ENCODE measurements at places on chromosomes 3 and 15. TPM values are rescaled to one million over a fixed set of nuclear protein-coding genes. Genes with fewer than 3 reads are reported as not detected.
A peak's percentile ranks its signal among the peaks of the same experiment; 100 is the strongest.

GRCh38 chr3:7573330-7573729 lies 712.4 kb downstream of the GRM7 start:
- no peak for DNase-seq

DNA sequence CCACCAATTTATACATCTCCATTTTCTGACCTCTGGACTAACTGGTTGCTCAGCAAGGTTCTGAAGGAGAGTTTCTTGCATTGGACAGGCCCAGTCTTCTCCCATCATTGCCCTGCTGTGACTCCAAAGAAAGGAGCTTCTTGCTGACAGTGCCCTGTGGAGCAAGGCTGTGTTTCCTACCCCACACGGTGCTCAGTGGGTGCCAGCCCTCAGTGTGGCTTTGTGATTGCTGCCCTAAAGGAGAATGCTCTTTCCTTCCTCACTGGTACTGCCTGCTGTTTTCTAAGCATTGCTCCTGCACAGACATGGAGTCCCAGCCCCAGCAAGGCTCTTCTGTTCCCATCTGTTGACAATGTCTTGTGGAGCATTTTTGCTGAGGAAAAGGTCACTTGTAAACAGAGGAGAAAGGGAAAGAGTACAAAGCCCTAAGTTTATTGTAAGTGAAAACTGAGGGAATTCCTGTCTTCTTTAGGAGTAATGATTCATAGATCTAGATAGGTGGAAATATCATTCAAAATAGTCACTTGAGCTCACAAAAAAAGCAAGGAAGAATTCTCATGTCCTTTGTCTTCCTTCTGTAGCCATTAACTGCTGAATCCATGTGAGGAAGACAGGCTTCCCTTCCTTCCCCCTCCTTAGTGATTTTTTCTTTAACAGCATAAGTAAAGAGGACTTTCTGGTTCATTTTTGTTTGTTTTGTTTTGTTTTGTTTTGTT lies 62.9 kb downstream of the HMG20A start:
- no peak for DNase-seq

GRCh38 chr15:88756521-88756920 lies 46.7 kb upstream of the ACAN start:
- DNase-seq: no peak

DNA sequence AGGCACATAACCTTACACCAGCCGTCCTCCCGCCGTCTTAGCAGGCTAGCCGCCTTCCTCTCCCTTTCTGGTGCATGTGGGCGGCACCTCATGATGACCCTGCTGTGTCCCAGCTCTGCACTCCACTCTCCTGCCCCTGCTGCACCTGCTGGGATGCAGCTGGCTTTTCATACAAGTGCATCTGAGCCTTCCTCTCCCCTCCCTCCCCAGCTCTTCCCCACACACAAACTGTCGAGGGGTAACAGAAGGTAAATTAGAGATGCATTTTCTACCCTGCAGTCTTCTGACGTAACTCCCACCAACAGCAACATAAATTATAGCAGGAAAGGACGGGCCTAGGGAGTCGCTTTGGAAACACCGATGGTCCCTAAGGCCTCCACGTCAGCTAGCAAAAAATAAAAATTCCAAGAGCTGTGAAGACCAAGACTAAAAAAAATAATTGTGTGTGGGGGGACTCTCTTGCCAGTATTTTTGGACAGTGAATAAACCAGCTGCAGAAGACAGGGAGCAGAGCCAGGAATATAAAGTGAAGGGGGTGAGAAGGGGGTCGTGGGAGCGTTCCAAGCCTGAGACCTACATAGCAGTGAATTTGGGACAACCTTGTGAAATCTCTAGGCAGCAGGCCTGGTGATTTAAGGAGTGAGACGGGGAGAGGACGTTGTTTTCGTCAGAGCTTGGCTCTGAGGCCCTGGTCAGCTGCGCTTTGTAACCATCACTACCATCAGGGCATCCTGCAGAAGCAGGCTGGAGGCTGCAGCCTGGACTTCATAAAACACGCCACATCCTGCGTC lies 216.2 kb downstream of the ADAMTS17 start:
- DNase-seq: no peak

- DNase-seq: no peak
Measured at GRCh38 chr15:98554272-98555172, 93.8 kb upstream of the IGF1R start.

- peak; percentile 34 for DNase-seq
Measured at GRCh38 chr3:36942638-36943248, 2.1 kb downstream of the TRANK1 start.

DNA sequence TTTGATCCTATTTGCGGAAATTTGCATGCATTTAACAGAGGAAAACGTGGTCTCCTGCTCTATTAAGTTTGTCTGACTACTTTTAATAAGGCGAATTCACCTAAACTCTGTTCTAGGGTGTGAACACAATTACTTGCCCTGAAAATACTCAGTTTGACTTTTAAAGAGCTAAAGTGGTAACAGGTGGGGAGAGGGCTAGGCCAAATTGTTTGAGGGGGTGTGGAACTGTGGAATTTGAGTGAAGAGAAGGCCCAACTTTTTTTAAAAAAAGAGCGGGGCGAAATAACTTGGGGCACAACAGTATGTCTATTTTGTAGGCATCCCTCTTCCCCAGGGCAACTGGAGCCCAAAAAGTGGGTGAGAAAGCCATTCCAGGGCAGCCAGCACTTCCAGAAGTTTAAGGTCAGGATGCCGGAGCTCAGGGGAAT lies 580 bp upstream of the FXR1 start:
- DNase-seq: no peak

DNA sequence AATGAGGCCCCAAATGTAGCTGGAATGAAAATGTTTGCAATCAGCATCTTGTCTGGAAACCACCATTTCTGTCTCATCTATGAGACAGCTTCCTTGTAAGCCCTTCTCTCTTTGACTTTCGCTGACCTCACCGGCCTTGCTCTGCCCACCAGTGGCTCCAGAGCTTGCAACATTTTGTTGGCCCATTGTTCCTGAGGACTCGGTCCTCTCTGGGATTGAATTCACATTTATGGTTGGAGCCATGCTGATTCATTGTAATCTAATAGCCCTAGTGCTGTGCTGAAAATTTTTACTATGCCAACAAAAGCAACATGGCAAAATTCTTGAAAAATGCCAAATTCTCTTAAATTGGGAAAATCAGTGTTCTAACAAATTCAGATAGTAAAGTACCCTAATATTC lies 37.2 kb downstream of the ABHD5 start:
- DNase-seq: no peak

DNA sequence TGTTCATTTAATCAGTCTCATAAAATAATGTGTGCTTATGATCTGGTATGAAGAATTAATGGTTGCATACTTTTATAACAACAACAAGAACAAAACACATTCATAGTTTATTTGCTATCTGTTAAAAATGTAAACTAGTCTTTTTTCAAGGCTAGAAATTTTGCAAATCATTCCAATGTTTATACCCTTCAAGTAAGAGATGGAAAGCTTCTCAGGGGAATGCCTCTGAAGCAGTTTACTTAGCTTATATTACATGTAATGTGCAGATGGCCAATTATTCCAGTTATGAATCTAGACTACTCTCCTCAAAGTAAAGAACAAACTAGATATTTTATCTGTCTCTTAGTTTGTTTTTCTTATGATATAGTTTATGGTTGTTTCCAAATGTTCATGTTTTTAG lies 575.4 kb downstream of the NAALADL2 start:
- no peak for DNase-seq

- DNase-seq: no peak
Measured at GRCh38 chr15:58043192-58043903, 22.2 kb downstream of the ALDH1A2 start.

DNA sequence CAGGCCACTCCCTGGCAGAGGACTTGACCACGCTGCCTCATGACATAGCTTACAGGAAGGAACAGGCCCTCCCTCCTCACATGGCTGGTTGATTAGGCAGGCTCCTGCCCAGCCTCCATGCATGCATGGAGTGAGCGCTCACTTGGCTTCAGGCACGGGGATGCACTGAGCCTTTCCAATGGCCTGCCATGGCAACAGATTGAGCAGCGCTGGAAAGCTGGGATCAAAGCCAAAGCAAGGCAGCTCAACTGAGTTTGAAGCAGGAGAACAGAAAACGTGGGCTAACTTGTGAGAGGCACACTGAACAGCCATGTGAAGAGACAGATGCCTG lies 5.9 kb upstream of the GRAMD2A start:
- DNase-seq: no peak

DNA sequence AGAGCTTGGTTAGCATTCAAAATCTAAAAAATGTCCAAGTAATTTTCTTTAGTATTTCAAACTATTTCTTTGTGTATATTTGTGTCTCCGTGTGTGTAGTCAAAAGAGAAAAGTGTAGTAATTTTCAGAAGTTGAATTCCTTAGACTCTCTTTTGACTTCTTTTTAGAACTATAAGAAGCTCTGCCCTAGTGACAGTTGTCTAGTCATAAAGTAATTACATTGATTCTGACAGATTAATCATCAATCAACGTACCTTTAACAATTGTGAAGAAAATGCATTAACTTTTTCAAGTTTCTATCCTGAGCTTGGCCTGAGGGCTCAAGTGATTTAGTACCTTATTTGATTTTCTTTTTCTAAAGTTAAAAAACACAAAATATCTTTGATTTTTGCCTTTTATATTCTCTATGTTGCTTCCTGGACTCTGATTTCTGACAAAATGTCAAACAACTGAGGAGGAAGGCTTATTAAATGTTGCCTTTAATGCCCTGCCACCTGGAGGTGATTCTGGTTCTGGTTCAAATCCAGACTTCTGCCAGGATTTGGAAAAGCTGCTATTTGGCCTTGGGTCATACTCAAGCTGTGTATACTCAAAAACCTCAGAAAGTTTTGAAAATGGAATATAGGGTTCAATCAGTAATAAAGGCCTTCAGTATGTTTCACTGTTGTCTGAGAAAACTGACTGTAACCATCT lies 653.6 kb downstream of the NSUN3 start:
- DNase-seq: no peak

DNA sequence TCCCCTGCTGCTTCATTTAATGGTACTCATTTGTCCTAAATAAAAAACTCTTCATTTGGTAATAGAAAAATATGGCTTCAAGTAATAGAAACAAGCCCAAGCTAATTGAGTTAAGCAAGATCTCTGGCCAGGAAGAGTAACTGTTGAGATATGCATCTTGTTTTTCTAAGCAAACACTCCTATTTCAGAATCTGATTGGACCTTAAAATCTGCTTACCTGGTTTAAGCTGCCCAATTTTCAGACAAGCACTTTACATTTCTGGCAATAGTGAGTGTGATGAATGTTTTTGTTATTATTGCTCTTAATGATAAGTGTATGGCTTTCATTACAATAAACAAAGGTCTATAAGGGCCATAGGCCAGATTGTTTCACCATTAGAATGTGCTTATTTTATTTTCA lies 86.2 kb downstream of the CMSS1 start:
- no peak for DNase-seq

DNA sequence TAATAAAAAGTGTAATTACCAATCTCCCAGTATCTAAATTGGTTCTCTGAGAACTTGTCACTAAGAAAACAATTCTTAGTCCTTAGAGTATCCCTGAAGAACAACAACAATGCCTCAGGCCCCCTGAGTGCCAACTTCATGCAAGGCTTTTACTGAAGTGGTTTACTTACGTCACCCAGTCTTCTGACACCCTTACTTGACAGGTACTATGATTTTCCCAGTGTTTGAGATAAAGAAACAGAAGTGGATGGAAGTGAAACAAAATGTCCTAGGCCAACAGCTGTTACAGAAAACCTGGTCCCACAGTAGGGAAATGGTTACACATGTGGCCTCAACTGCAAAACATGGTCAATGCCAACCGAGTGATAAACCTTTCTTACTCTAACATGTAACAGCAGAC lies 331.1 kb downstream of the FOXP1 start:
- DNase-seq: no peak

GRCh38 chr15:73293773-73294172 lies 75.0 kb downstream of the HCN4 start:
- no peak for DNase-seq

DNA sequence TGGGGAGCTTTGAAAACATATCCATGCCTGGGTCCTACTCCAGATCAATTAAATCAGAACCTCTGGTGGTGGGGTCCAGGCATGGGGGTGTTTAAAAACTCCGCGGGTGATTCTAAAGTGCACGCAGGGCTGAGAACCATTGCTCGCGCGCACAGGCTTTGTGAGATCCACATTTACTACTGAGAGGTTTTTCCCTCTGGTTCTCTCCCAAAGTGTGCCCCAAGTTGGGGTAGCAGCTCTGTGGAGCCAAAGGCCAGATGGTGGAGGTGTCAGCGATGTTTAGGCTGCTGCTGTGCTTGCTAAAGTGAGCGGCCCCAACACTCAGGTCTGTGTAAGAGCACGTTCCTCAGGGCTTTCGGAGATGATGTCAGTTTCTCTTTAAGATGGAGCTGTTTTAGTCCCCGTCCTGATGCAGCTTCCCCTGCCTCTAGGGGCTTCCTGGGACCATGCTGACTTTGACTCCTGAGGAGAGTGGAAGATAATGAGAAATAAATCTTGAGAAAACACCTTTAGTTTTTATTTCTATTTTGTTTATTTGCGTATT lies 13.4 kb upstream of the MAGEF1 start:
- peak; percentile 34 for DNase-seq

- no peak for DNase-seq
Measured at GRCh38 chr3:171186817-171187500, 160.4 kb upstream of the SLC2A2 start.

- DNase-seq: no peak
Measured at GRCh38 chr3:132134611-132135010, 99.8 kb upstream of the CPNE4 start.

- no peak for DNase-seq
Measured at GRCh38 chr3:71486831-71487230, 96.7 kb downstream of the FOXP1 start.

DNA sequence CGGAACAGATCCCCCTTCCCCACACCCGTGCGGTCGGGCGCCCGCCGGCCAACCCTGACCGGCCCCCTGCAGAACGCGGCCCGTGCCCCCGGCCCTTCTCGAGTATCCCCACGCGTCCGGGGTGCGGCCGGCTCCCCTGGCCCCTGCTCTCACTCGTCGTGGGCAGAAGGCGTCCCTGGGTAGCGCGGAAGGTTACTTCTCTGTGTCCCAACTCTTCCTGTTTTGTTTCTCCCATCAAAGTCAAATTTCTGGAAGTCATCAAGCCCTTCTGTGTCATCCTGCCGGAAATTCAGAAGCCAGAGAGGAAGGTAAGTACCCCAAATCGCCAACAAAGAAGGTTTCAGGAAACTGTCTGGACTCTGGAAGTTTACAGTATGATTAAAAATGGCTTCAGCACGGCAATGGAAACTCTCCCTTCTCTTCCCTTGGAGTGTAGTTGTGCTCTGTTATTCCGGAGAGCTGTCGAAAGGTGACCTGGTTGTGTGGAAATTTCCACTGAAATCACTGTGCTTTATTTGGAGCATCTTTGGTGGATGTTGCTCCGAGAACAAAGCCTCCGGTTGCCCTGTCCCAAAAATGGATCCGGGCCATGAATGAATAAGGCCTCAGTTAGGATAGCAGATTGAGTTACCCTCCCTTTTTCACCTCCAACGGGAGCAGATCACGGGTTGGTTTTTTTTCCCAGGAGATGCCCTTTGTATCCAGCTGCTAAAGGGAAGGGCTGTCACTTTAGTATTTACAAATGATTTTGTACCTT lies 536 bp downstream of the SEC61A1 start:
- no peak for DNase-seq

The CSTA gene
- not detected for total RNA-seq

The AHSG gene
- 1.1 TPM for total RNA-seq

The LRRIQ4 gene
- total RNA-seq: not detected

The SMCO1 gene
- not detected for total RNA-seq

The ASB14 gene
- not detected for total RNA-seq
